ENCODE measurements at places on chromosomes 1 and 21.

GRCh38 chr1:30907481-30908315, 860 bp downstream of the SDC3 start:
- DNase-seq: no peak

GRCh38 chr1:54481201-54481884, 66.7 kb upstream of the ACOT11 start:
- no peak for DNase-seq

- DNase-seq: no peak
Observed at GRCh38 chr1:93588206-93588605, 93.4 kb downstream of the BCAR3 start.

DNA sequence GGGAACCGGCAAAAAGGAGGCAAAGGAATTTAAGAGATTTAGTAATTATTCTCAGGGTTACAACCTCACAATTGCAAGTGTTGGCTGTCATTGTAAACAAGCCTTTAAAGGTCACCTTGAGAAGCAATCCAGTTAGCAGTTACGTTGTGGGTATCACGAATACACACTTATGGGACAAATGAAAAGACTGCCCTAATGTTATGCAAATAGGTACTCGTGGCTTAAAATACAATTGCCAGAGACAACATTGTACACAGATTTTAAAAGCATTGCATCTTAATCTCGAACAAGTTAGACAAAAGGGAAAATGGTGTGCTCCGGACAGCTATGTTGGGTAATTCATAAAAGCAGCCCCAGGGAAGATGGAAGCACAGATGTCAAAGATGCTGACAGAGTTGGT, 120.5 kb upstream of the ZC3H12A start:
- DNase-seq: no peak

- DNase-seq: no peak
Observed at GRCh38 chr1:44826375-44827196, 16.5 kb downstream of the PTCH2 start.

GRCh38 chr1:159938211-159938852, 7.1 kb downstream of the IGSF9 start:
- no peak for DNase-seq

GRCh38 chr1:234729561-234730474, 119.8 kb upstream of the IRF2BP2 start:
- no peak for DNase-seq

DNA sequence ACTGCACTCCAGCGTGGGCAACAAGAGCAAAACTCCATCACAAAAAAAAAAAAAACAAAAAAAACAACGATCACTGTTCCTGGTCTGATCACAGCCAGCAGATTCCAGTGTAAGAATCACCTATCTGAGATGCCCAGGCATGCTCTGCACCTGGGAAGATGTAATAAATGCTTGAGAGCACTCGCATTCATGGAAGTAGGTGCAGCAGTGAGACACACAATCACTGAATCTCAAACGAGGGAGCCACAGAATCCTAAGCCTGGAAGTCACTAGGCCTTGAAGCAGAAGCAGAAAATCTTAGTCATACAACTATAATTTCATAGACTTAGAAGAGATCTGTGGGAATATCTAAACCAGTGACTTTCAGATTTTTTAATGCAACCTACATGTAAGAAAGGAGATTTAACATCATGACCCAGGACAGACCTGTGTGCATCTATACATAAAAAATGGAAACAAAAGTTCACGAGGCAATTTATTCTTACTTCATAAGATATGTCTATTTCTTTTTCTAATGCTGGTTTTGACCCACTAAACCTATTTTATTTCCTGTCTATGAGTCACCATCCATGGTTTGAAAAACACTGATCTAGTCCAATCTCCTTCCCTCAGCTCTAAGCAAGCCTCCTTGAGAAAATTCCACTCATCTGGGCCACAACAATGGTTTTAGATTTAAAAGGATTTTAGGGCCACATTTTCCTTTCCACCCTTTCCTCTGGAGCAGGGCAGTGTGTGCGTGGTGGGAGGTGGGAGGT, 30.4 kb downstream of the RIMS3 start:
- no peak for DNase-seq

DNA sequence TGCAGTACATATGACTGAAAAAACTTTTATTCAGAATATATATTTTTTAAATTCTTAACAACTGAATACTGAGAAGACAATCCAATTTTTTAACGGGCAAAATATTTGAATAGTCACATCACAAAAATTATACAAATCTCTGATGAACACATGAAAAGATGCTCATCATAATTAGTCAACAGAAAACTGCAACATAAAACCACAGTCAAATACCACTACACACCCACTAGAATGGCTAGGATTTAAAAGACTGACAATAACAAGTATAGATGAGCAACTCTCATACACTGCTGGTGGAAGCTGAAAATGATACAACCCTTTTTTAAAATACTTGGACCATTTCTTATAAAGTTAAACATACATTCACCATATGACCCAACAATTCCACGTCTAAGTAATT, 87.7 kb upstream of the TNFSF4 start:
- no peak for DNase-seq

- DNase-seq: no peak
Observed at GRCh38 chr1:232952514-232953499, 2.4 kb downstream of the NTPCR start.

DNA sequence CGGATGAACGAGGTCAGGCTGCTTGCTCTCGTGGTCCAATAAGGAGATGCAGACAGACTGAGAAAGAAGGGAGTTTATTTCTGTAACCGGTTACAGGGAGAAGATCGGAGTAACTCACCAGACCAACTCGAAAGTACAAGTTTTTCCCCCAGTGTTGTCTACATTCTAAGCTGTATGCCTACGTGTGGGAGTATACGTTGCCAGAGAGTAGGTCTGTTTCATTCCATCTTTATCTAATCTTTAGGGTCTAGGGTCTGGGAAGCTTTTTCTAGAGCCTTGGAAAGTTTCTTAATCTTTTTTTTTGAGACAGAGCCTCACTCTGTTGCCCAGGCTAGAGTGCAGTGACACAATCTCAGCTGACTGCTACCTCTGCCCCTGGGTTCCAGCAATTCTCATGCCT, 4.7 kb upstream of the PADI1 start:
- no peak for DNase-seq

DNA sequence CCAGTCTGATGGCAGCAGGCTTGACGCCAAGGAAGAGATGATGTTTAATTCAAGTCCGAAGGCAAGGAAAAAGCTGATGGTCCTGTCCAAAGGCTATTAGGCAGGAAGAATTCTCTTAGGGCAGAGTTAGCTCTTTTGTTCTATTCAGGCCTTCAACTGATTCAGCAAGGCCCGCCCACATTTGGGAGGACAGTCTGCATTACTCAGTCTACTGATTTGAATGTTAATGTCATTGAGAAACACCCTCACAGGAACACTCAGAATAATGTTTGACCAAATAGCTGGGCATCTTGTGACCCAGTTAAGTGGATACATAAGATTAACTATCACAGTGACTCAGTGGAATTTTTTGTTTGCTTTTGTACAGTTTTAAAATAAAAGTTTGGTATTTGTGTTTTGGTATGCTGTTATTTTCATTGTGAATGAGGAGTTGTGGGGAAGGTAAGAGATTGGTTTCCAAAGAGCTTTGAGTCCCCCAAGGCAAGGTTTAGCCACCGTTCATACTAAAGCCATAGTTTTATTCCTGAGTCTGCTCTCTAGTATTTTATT, 1.7 kb upstream of the ZNF691 start:
- DNase-seq: no peak

DNA sequence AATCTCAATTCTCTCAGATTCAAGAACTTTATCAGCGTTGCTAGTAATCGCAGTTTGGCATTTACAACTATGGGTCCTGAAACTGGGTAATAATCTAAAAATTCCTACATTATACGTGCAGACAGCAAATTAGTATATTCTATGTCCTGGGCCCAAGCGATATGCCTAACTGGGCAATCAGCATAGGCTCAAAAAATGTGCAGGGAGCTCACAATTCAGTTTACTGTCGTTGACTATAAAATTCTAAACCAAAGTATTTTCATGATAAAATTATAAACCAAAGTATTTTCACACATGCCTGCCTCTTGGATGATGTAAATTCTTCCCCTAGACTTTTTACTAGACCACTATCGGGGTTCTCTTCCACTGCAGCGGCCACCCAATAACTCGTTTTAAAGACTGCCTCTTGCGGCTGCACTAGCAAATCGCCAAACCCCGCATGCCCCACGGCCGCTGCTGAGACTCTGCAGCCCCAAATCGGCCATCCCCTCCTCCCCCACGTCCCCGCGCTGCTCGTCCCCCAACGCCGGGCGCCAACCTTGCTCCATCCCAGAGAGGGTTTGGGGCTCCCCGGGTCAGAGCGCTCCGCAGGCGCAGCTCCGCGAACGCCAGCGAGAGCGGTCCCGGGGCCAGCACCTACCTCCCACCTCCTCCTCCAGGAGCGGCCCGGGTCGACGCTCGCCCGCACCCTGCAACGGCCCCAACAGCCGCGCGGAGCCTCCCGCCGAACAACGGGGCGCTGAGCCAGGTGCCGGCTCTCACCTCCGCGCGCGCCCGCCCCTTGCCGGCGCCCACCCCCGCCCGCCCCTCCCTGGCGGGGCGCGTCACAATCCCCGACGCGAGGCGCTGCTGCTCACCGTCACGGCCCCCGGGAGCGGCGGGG, 506 bp downstream of the SSX2IP start:
- DNase-seq: no peak
